ENCODE measurements at places on chromosomes 3 and 15. TPM values are rescaled to one million over a fixed set of nuclear protein-coding genes. Genes with fewer than 3 reads are reported as not detected.

The ARMC8 gene
- total RNA-seq: 52.0 TPM

The COL6A5 gene
- not detected for total RNA-seq

The KBTBD8 gene
- total RNA-seq: 1.9 TPM

DNA sequence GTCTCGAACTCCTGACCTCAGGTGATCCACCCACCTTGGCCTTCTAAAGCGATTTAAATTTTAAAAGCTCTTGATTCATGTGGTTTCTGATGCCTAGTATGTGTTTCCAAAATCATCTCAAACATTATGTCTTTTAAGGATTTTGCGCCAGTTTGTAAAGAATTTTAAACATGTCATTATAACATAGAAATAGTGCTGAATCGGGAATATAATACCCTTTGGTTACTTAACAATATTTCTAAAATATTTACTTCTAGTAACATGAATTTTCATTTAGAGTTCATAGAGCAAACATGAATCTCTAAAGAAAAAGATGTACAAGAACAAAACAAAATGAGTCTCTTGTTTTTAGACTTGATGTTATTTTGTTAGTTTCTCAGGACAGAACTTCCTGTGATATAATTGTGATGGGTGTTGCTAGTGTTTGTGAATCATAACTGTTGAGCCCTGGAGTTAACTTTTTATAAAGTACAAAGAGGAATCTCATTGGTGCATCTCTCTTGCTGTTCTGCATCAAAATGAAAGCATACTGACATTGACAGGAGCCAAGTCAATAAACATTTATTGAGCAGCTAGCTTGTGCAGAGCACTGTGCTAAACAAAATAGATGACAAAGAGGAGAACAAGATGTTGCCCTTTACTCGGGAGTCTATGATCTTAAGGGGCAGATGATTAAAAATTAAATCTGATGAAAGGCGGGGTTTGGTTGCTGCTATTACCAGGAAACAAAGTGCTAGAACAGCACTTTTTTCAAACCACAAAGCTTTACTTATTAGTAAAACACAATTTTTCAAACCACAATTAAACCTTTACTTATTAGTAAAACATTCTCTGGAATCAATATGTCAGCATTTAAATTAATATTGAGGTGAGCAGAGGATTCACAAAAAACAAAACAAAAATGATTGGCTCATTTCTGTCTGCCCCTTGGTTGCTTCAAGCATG is 73.4 kb downstream of the MME start:
- DNase-seq: no peak

GRCh38 chr3:16503191-16503776 is 10.2 kb downstream of the RFTN1 start:
- no peak for DNase-seq

GRCh38 chr3:142007710-142008399 is 131.4 kb downstream of the ATP1B3 start:
- no peak for DNase-seq

DNA sequence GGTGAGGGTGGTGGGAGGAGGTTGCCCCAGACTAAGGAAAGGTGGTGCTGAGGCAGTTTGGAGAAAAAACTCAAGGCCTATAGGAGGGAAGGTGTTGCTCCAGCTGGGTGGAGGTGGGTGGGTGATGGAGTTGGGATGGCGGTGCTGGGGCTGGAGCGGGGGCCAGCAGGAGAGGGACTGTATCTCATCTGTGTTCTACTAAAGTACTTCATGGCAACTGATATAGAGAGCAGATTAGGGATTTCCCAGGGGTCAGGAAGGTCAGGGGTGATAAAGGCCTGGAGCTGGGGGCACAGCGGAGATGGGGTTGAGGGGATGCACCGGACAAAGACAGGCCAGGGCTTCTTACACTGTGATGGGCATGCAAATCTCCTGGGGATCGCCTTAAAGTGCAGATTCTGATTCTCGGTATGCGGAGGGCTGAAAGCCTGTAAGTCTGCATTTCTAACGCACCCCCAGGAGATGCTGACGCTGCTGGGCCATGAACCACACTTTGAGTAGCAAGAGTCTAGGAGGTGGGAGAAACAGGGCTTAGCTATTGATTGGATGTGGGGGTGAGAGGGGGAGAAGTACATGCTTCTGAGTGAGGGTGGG is 4.2 kb downstream of the KLHL40 start:
- peak; percentile 64 for DNase-seq

DNA sequence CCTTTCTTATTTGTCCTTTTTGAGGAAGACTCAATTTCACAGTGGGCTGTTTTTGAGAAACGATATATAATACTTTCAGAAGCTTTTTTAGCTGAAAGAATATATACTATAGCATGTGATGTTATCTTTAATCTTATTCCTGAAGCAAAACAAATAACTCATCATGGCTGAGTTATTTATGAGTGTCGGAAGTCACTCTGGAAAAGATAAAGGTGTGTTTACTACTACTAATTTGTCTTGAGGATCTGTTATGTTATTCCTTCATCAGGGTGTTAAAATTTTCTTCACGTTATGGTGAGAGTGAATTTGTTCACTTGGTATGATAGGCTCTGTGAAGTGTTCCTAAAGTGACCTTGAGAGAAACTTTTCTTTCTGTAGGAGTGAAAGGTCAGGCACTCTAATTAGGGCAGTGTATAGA is 4.7 kb downstream of the TCF12 start:
- DNase-seq: no peak

- no peak for DNase-seq
Measured at GRCh38 chr3:83734656-83735055, 1224.1 kb upstream of the CADM2 start.

DNA sequence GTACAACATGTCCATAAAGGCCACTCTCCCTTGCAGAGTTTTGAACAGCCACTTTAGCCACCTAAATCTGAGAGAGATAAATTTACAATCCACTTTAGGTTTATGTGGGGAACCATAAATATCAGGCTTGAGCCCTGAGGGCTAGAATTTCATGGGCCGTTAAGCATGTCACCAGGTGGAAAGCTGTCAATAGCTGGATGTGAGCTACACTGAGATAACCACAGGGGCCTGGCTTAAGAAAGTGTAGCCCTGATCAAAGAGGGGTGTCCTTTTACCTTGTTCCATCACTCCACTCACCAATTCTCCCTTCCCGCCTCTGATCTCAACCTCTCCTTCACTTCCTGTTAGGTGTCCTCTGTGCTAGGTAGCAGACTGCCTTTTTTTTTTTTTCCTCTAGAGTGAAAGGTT is 172.8 kb upstream of the ICE2 start:
- DNase-seq: no peak

DNA sequence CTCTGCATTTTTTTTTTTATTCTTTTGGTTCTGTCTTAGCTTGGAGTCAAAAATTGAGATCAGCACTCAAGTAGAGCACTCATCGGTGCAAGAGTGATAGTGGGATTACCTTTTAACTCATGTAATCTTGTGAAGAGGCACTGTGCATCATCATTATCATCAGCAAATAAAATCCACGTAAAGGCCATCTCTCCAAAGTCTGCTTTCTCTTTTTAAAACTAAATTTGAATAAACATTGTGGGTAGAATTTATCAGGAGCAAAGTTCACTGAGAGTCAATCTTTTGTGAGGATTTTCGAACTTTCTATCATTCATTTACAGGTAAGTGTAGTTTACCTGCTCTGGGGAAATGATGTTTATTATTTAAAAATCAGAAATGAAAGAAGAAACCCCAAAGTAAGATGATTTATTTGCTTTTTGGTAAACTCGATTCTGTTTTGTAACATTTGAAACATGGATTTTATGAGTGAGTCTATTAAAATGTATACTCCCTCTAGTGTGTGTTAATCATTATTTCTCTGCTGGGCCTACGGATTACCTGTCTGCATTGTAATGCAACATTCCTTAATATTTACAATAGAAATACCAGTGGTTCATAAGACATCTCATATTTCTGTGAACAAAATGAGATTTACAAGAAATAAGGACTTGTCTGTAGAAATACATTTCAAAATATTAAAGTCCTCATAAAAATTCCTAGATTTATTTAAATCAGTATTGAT is 327.7 kb upstream of the NAALADL2 start:
- DNase-seq: no peak

DNA sequence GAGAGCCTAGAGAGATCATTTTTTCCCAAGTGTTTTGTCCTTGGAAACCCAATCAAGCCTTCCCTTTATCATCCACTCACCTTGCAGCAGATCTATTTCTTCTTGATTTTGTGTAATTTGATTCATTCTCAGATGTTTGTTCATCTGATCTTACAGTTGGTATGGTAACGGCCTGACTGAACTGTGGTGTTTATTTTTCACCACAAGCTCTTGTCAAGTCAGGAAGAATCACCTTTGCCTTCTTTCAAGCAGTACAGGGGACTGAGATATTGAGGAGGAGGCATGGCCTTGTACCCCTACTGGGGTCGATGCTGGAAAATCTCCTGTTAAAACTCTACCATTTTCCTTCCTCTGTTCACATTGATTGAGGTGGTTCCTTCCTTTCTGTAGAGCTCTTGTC is 361.4 kb upstream of the CFAP20DC start:
- no peak for DNase-seq

GRCh38 chr3:101084404-101084803 is 91.2 kb upstream of the ABI3BP start:
- DNase-seq: no peak
